ENCODE measurements at places on chromosomes 12 and 14.

GRCh38 chr12:2631653-2632350, 163.0 kb upstream of the FKBP4 start:
- DNase-seq, result no peak

- DNase-seq, result no peak
Observed at GRCh38 chr14:60655898-60656685, 6.8 kb upstream of the SIX1 start.

GRCh38 chr12:29883525-29883924, 99.8 kb upstream of the TMTC1 start:
- no peak for DNase-seq

DNA sequence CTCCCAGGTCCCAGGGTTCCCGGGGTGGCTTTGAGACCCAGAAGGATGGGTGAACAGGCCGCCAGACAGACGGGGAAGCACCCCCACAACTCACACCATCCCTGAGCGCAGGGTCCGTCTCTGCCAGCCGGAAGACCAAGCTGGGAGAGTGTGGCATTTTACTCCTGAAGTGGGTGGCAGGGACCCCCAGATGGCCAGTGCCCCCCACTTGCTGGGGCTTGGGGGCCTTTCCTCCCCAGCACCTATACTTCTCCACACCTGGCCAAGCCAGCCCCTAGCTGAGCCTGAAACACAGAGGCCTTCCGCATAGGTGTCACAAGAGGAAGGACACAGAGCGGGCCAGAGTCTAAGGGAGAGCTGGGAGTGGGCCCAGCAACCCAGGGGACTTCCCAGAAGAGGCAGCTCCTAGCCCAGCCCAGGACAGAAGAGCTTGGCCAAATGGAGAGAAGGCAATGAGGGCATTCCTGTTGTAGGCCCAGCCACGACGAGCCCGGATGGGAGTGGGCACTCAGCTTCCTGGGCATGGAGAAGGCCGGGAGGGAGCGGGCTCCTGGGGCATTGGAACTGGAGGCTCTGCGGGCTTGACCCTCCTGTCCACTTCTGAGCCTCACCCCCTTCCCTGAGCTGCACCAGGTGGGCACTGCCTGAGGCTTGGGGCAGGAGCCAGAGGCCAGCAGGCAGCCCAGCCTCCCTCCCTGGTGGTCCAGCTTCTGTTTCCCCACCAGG, 3.3 kb downstream of the AHNAK2 start:
- DNase-seq, result no peak
